KG1 (cell line): ENCODE measurements at places on chromosomes 4 and X.

- peak; percentile 7 for DNase-seq
Observed at GRCh38 chr4:55554453-55555030, 7.8 kb upstream of the CLOCK start.

- no peak for DNase-seq
Observed at GRCh38 chr4:88702782-88703181, 5.2 kb upstream of the NAP1L5 start.

DNA sequence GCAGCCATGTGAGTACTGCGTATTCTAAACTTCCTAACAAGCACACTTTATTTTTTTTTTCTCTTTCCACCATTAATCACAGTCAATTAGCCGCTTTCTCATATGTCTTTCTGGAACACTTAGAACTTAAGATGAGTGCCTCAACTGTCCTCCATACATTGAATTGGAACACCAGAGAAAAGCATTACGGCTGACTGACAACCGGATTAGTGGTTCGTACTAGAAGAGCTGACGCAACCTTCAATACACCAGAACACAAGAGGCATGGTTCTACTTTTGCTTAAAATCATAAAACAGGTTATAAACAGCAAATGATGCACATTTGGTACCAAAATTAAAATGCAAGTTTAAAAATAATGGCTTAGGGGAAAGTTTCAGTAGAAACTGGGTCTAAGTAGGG, 3.3 kb downstream of the TMEM47 start:
- no peak for DNase-seq

- no peak for DNase-seq
Observed at GRCh38 chr4:86306816-86307215, 53.0 kb downstream of the MAPK10 start.
